HS-5 (cell line): ENCODE measurements at places on chromosomes 3 and 15.
A peak's percentile ranks its signal among the peaks of the same experiment; 100 is the strongest.

GRCh38 chr3:154969366-154969765 is 110.8 kb upstream of the MME start:
- no peak for DNase-seq

DNA sequence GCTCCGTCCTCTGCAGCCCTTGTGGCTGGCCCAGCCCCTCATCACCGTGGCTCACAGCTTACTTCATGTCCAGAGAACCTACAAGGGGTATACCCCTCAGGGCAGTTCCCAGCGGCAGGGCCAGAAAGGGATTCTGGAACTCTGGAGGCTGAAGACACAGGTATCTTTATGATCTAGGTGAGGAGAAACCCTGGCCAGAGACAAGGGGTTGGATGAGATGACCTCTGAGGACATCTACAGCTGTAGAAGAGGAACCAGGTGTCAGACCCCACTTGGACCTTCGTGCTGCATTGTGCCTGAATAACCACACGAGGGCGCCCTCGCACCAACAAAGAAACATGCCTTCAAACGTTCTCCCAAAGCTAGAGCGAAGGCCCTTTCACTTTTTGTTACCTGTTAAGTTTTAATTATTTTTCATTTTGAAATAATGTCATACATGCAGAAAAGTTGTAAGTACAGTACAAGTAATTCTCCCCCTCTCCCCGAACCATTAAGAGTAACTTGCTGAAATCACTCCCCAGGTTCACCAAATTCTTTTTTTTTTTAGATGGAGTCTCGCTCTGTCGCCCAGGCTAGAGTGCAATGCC is 118.7 kb upstream of the SMAD3 start:
- DNase-seq: no peak

GRCh38 chr15:82810890-82811426 is 1.5 kb downstream of the WHAMM start:
- DNase-seq: no peak

DNA sequence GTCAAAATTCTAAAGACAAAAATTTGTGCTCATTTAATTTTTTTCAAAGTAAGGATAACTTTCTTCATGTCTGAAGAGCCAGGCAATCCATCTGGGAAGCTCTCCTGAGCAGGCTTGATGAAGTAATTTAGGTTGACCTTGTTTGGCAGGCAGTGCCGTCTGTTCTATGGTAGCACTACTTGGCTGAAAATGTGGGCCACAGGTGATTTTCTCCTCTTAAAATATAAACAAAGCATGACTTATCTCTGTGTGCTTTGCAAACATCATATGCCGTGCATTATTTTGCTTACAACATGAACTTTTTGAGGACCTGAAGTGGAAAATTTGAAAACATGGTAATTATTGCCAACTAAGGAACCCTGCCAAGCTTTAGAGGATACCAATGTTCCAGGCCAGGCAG is 143.2 kb downstream of the RAP2B start:
- DNase-seq: no peak

GRCh38 chr3:127196002-127196401 is 3.1 kb downstream of the PRR23E start:
- no peak for DNase-seq

GRCh38 chr3:141605883-141606282 is 119.1 kb downstream of the RASA2 start:
- DNase-seq: no peak

DNA sequence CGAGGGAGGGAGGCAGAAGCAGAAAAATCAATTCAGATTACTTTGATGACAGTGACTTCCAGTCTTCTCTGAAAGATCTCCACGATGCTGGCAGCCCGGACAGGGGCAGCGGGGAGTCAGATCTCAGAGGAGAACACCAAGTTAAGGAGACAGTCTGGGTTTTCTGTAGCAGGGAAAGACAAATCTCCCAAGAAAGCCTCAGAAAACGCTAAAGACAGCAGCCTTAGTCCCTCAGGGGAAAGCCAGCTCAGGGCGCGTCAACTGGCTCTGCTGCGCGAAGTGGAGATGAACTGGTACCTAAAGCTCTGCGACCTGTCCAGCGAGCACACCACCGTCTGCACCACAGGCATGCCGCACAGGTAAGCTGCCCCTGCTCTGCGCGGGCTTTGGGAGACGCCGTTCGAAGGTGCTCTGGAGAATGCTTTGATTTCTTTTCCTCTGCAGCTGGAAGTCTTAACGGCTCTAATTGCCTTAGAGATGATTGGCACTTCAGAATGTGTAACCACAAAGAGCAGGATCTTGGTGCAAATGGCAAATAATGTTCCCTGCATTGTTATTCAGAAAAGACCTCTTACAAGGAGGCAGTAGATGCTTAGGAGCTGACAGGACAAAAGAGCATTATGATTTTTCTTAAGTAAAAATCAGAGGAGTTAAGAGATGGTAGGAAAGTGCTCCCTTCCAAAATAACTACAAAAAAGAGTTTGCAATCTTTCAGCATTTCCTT is at the start of gene KCNAB1:
Gene KCNAB1, plus strand, starts transcription at position 51 of the 724 bp plus-strand sequence.
- DNase-seq: no peak

- no peak for DNase-seq
Observed at GRCh38 chr3:126872701-126873342, 110.1 kb upstream of the PLXNA1 start.

DNA sequence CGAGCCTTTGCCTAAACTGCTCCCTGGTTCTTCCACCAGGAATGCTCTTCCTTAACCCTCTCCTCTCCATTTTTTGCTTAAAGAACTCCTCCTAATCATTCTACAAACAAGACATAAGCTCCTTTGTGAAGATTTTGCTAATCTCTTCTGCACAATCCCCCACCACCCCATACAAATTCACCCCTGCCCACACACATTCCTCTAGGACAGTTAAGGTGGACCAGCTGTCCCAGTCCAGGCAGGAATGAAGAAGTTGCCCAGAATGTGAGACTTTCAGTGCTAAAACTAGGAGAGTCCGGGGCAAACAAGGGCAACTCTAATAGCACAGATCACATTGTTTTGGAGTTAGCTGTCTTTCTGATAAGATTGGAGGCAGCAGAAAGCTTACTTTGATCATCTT is 13.9 kb upstream of the FAM174B start:
- DNase-seq: no peak

- no peak for DNase-seq
Observed at GRCh38 chr3:36514171-36514570, 133.9 kb downstream of the STAC start.

DNA sequence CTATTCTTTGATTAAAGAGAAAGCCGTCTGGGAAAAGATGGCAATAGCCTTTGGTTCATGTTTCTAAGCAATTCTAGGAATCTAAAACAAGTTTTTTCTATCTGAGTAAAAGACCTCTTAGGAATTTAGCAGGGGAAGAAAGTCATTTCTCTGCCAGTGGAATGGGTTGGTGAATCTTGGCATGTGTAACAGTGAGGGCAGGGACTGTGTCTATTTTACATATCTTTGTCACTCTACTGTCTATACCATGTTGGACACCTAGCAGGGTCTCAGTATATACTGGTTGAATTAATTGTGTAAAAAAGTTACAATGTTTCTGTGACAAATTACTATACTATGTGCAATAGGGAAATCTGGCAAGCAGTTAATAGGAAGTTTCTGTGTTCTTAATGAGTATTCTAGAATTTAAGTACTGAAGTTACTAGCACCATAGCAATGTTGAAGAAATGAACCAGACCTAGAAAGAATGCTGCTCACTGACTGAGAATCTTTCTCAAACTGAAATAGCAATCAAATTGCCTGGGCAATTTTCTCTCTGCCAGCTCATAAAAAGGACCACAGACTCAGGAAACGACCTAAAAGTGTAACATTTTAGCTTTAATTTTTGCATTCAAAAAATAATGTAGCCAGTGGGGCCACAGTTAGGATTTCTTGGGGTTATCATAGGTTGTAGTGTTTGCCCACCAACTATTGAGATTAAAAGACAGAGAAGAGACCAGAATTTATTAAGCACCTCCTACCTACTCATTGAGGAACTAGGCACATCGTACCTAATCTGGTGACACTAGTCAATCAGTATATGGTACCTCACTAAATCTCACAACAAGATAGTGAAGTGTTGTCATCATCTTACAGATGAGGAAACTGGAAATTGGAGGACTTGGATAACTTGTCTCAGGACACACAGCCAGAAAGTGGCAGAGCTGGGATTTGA is 56.2 kb upstream of the LEKR1 start:
- DNase-seq: no peak

DNA sequence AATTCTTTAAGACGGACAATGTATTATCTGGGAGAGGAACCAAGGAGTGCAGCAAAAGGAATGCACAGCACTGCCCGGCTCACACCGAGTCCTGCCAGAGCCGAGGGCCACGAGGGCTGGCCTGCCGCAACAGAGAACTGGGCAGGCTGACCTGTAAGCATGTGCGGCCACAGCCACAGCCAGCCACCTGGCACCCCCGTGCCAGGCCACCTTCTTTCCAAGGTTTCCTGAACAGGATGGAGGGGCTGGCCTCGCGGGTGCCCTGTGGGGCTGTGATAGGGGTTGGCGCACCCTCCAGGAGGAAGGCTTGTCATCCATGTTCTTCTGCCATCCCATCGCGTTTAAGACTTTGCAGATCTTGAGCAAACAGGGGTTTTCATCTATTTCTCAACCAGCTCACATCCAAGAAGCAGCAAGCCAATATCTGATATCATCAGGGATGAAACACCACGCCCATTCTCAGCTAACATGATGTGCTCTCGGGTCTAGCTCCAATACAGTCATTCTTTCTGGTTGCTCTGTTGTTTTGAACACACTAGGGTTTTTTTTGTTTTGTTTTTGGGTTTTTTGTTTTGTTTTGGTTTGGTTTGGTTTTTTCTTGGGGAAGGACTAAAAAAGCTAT is 10.2 kb downstream of the CA12 start:
- peak; percentile 65 for DNase-seq

DNA sequence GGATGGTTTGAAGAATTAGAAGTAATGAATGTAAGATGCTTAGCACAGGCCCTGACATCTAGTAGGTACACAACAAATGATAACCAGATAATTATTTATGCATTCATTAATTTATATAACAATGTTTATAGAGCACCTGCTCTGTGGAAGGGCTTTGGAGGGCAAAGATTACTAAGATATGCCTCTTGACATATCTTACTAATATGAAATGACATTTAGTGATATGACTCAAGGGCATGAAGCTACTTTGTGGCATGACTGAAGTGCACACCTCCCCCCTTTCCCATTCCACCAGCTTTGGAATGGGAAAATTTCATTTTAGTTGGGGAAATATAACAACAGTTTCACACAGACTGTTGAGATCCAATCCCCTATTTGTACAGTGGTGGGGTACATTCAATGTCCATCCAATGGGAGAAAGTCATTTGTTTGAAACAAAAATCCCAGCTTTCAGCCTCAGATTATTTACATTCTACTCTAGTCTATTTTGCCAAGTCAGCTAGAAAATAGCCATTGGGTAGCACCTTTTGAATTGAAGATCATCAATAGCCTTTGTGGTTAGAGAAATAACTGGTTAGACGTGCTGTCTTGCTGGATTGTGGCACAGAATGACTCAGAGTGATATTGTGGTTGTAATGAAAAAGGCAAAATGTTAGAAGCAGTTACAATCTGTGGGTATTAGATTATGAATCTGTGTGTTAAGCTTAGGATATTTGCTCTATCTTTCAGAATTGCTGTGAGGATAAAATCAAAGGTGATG is 72.9 kb downstream of the MOBP start:
- no peak for DNase-seq

DNA sequence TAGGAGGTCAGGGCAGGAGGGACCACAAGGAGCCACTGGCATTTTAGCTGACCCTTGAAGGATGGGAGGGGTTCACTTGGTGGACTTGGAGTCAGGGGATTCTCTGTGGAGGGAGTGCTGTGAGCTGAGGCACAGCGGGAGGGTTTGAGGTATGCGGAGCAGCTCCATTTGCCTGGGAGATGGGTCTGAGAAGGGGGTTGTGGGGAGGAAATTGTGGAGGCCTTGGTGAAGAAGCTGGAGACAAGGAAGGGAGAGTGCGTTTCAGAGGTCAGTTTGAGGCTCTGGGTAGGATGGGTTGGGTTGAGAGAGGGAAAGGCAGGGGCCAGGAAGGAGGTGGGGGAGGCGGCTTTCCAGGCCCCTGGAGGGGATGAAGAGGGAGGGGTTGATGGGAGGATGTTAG is 20.2 kb downstream of the PLEKHO2 start:
- DNase-seq: no peak

DNA sequence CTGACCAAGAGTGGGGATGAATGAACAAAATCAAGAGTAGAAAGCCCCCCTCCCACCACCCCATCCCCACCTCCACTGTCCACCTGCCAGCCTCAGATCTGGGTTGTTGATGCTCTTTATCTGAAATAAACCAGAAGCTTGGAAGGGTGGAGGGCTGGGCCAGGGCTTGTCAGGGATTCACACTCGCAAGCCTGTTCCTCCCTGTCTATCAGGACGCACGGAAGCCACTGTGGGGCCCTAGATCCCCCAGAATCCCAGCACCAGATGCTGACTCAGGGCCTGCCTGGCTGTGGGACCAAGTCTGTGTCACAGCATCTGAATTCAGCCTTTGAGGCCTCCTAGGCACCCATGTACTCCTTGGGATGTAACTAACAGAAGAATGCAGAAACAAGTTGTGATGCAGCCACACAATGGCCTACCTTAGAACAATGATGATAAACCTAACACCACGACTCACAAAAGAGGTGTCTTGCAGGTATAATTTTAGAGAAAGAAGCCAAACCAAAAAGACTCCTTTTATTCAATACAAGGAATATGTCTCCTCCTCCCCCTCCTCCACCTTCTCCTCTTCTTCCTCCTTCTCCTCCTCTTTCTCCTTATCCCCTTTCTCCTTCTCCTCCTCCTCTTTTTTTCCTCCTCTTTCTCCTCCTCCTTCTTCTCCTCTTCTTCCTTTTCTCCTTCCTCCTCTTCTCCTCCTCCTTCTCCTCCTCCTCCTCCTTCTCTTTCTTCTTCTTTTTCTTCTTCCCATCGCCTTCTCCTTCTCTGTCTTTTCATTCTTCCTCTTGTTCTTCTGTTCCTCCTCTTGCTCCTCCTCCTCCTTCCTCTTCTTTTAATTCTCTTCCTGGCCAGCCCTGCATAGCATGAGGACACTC is 234.7 kb downstream of the PLCL2 start:
- no peak for DNase-seq

DNA sequence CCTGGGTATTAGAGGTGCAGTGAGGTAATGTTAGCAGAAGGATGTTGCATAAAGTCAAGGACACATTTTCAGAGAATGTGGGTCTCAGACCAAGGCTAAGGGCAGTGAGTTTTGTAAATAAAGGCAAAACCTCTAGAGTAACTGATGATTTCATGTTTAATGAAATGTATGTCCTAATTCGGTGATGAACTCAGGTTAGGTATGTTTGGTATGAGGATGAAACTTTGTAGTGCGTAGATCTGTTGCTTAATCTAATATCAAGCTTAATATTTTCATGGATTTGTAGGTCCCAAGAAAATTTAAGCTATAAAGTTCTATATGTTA is 3.6 kb downstream of the USP50 start:
- peak; percentile 29 for DNase-seq

DNA sequence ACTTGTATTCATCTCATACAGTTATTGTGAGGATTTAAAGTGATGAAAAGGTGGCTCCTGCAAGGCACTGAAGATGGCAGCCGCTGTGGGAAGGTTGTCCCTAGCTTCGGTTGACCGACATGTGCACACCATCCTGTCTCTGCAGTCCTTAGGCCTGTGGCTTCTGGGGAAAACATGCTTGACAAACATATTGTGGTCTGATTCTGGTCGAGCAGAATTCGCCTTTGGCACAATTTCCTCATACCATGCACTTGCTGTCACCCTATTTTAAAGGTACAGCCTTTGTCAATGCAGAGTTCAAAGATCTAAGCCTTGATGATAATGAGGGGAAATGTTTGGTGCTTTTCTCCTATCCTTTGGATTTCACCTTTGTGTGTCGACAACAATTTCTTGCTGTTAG is 50.9 kb downstream of the PRICKLE2 start:
- no peak for DNase-seq

- no peak for DNase-seq
Observed at GRCh38 chr15:98076021-98076816, 115.7 kb downstream of the ARRDC4 start.

GRCh38 chr15:41565702-41566101 is 6.7 kb downstream of the TYRO3 start:
- no peak for DNase-seq
